ENCODE measurements at places on chromosomes 7 and 10. TPM values are rescaled to one million over a fixed set of nuclear protein-coding genes. Genes with fewer than 3 reads are reported as not detected.

GRCh38 chr10:23535381-23535780 lies 96.5 kb downstream of the OTUD1 start:
- no peak for DNase-seq

Gene CFAP43
- 12.9 TPM for total RNA-seq

- no peak for DNase-seq
Observed at GRCh38 chr10:126508535-126509040, 120.3 kb upstream of the ADAM12 start.

Gene ACTL6B
- total RNA-seq: not detected
